Vagina (tissue), 2 donors: ENCODE measurements at places on chromosomes 6 and 20.

DNA sequence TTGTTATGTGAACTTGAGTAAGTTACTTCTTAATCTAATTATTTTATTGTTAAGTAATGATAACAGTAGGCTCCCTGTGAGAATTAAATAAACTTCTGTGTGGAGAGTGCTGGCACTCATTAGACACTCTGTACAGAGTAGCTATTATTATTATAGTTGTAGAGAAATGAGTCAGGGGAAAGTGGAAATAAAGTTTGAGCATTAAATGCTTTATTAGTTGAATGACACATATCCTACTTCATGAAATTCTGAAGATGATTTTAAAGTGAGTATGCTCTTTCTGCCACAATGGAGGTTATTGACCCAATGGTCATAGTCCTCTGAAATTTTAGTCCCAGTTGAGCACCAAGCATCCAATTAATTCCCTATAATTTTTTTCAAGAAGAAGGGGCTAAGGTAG lies 5.9 kb downstream of the ECI2 start:
- no peak for DNase-seq

DNA sequence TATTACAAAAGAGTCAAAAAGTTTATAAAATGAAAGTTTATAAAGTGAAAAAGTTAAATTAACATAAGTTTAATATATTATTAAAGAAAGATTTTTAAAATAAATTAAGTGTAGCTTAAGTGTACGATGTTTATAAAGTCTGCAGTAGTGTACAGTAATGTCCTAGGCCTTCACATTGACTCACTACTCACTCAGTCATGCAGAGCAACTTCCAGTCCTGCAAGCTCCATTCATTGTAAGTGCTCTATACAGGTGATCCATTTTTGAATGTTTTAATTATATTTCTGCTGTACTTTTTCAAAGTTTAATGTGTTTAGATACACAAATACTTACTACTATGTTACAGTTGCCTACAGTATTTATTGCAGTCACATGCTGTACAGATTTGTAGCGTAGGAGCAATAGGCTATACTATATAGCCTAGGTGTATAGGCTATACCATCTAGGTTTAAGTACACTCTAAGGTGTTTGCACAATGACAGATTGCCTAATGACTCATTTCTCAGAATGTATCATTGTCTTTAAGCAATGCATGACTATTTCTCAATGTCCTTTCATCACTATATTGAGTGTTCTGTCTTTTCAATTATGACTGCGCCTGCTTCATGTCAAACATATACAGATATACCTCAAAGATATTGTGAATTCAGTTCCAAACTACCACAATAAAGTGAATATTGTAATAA lies 1110.3 kb upstream of the MAP3K7 start:
- DNase-seq = no peak

- no peak for DNase-seq
These were observed 38.8 kb downstream of the ISM1 start for GRCh38 chr20:13259921-13260320.

DNA sequence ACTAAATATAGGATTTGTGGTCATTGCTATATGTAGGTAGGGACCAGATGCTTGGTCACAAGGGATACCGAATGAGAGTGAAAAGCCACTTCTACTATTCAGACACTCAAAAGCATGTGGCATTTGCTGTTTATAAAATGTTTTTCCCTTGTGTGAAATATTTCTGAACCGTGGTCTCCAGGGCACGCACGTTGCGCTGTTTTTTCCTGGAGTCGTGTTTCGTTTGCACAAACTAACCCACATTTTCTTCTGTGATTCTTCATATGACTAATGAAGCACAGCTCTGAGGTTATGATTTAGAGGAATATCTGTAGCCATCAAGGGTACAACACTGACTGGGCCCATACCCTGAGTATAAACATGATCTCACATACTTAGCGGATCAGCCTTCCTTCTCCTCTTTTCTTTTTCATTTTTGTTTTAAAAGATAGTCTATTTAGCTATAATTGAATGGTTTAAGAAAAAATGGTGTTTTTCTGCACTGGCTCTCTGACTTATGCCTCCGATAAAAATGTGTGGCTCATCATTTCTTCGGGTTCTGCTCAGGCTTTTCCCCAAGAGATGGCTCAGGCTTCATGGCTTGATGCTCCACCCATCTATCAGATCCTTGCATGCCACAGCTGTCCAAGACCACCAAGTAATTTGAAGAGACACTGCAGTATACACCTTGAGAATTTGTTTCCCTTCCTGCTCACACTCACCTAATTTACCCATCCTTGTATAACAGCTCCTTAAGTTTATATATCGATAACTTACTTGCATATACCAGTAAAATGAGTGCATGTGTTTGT lies 59.9 kb upstream of the HBS1L start:
- no peak for DNase-seq

- no peak for DNase-seq
These were observed 32.3 kb upstream of the OVOL2 start for GRCh38 chr20:18090044-18090443.

DNA sequence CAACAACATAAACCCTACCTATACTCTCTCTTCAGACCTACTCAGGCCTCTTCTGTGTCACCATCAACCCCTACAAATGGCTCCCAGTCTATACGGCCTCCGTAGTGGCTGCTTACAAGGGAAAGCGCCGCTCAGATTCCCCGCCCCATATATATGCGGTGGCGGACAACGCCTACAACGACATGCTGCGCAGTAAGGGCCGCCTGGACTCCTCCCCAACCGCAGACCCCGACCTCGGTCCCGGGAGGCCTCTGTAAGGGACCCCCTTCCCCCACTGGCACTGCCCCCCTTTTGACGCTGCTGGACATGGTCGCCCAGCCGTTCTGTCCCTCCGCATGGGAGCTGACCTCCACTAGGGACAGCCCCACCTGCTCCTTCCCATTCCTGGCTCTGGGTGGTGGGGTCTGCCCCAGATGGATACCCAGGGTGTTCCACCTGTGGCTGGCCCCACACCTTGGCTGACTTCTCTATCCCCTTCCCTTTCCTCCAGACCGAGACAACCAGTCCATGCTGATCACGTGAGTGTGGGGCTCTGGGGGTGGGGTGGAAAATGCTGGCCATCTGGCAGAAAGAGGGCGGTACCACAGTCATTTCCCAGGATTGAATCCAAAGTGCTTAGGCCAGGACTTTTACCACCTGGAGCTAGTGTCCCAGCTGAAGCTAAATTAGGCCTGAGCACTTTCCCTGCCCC lies 25.0 kb downstream of the MYH7B start:
- DNase-seq = no peak

GRCh38 chr6:83962582-83962981 lies 71.0 kb upstream of the MRAP2 start:
- no peak for DNase-seq

DNA sequence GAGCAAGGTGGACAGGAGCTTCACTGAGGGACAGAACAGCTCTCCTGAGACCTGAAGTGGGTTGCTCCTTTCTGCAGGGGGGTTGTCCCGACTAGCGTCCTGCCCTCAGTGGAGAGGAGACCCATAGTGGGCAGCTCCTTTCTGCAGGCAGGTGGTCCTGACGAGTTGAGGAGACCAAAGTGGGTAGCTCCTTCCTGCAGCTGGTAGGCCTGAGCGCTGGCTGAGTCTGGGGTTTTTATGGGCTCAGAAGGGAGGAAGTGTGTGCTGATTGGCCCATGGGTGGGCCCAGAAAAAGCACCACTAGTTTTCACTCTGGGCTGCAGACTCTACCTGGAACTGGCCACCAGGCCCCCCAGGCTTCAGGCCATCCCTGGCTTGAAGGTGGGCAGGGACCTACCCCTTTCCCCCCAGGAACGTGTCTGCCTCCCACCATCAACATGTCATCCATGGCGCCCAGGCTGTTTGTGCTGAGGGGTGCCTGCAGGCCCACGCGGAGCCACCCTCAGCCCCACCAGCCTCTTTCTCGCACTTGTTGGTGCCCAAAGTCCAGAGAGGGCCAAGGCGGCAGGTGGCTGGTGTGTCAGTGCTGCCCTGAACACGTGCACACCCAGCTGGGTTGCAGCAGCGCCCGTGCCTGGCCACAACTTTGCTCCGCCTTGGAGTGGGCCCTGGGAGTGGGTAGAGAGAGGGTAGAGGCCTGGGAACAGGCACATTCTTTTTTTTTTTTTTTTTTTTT lies 1.6 kb upstream of the DEK start:
- no peak for DNase-seq
